NCI-H460 (cell line): ENCODE measurements at places on chromosomes 16 and 17. TPM values are rescaled to one million over a fixed set of nuclear protein-coding genes. Genes with fewer than 3 reads are reported as not detected.

C1QTNF8 gene
- not detected in 2 replicates for total RNA-seq

KRT31 gene
- not detected in 2 replicates for total RNA-seq

CHST5 gene
- 0.64 and 0.87 TPM in 2 replicates for total RNA-seq

SKAP1 gene
- 0.20 TPM in 1 of 2 replicates, not detected in the other for total RNA-seq

TP53TG3F gene
- total RNA-seq = not detected in 2 replicates

RAB34 gene
- total RNA-seq = 170 and 179 TPM in 2 replicates

HGS gene
- total RNA-seq = 57.5 and 57.9 TPM in 2 replicates

ARHGDIG gene
- total RNA-seq = 2.5 and 2.9 TPM in 2 replicates

HOXB8 gene
- 0.52 and 1.2 TPM in 2 replicates for total RNA-seq

VMO1 gene
- not detected in 2 replicates for total RNA-seq

LRRC46 gene
- 0.20 TPM in 1 of 2 replicates, not detected in the other for total RNA-seq

GNAO1 gene
- 0.10 and 0.17 TPM in 2 replicates for total RNA-seq

HSD17B2 gene
- not detected in 2 replicates for total RNA-seq

KRTAP4-1 gene
- 0.17 TPM in 1 of 2 replicates, not detected in the other for total RNA-seq

CPNE7 gene
- 38.5 and 43.1 TPM in 2 replicates for total RNA-seq

C17orf50 gene
- not detected in 2 replicates for total RNA-seq

KLHL11 gene
- total RNA-seq = 21.1 and 29.2 TPM in 2 replicates
